ENCODE measurements at places on chromosomes 16 and 17.

GRCh38 chr16:88630433-88630832, 7.9 kb upstream of the IL17C start:
- no peak for DNase-seq

DNA sequence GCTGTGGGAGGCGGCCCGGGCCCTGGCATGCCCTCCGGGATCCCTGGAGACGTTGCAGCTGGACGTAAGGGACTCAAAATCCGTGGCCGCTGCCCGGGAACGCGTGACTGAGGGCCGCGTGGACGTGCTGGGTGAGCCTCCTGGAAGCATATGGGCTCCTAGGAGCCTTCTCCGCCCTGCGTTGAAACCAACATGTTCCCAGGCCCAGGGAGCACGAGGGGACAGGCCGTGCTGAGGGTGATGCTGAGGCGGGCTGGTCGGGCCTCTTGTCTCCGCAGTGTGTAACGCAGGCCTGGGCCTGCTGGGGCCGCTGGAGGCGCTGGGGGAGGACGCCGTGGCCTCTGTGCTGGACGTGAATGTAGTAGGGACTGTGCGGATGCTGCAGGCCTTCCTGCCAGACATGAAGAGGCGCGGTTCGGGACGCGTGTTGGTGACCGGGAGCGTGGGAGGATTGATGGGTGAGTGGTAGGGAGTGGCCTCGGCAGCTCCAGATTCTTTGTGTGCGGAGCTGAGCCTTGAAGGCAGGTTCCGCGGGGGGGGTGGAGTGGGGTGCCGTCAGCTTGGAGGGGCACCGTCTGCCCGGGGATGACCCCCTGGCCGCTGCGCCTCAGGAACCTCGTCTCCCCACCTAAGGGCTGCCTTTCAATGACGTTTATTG, 567 bp downstream of the HSD17B1 start:
- DNase-seq: no peak

- DNase-seq: no peak
Observed at GRCh38 chr16:89061590-89062380, 31.9 kb upstream of the ACSF3 start.

- DNase-seq: no peak
Observed at GRCh38 chr16:79505344-79505743, 95.2 kb downstream of the MAF start.

DNA sequence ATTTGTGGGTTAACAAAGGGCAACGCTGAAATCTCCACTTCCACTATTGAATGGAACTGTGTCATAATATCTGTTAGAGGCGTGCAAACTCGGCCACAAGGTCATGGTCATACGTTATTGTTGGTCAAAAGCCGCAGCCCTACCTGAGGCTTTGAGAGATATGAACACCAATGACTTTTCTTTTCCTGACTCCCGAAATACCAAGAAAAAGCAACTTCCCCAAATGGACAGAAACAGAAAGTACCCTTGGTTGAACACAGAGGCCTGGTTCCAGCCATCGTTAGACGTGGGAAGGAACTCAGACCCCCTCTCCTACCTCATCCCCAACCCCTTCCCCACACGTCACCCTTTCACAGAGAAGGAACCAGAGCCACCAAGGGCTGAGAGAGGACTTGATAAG, 1.4 kb upstream of the PIK3R5 start:
- DNase-seq: no peak

- DNase-seq: no peak
Observed at GRCh38 chr16:26111900-26112299, 420.1 kb downstream of the HS3ST4 start.

DNA sequence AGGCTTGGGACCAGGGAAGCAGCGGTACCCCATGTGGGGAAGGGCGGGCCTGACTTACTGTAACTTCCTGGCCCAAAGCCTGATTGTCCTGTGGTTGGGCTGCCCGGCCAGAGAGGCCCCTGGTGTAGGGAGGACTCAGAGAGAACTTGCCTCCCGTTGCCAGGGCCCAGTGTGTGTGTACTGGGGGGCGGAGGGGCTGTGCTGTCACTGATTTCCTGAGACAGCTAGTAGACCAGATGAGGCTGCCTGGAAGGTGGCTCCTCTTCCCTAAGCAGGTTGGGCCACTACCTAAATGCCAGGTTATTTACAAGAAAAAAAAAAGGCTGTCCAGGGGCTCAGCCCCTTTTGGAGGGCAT, 16.7 kb downstream of the SOCS3 start:
- peak; percentile 62 for DNase-seq

DNA sequence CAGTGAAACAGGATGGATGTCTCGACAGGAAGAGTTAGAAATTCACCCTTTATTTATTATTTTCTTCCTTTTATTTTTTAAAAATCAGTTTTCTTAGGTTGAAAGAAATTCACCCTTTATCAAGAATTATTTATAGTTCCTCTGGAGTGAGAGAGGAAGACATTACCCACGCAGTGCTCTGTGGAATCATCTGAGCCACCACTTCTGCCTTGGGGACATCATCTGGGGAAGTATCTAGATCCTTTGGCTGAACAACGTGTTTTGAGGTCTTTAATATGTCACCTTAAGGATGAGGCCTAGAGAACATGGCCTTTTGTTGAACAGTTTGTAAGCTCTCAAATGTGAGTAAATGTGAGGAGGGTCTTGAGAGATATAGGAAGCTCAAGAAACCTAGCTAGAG, 183.3 kb downstream of the UTP18 start:
- no peak for DNase-seq

GRCh38 chr17:10771148-10771547, 32.8 kb downstream of the TMEM238L start:
- DNase-seq: peak; percentile 38

DNA sequence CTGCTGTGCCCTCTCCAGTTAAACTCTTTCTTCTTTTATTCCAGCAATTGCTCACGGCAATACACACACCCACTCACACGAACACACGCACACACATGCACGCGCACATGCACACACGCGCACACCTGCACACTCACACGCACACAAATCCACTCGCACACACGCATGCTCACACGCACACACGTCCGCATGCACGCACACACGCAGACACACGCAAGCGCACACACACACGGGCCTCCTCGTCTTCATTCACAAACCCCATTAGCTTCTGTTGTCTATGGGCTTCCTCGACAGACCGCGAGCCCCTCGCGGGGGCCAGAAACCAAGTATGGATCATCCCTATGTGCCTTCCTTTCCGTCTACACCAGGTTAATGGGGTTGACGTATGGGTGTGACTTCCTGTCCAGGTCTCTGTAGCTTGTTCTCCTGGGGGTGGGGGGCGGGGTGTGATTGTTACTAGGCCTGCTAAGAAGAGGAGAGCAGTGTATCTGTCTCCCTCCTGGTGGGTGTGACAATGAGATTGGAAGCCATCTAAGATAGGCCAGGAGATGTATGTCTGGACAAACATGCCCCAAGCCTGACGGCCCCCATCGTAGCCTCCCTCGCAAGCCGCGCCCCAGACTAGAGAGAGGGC, 670 bp upstream of the CTF1 start:
- no peak for DNase-seq

DNA sequence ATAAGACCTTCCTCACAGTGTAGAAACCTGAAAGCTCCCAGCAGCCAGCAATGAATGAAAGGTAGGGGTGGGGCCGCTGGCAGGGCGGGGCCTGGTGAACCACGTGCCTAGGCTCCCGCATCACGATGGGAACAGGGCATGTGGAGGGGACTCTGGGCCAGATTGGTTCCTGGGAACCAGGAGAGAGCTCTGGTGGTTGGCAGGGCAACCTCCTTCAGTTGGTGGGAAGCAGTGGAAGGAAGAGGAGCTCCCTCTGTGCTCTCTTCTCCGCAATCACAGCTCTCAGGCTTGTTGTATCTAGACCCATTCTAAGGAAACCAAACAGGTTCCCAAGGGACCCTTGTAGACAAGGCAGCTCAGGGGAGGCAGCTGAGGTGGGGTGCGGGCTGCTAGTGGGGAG, 10.5 kb downstream of the GGA2 start:
- DNase-seq: no peak

DNA sequence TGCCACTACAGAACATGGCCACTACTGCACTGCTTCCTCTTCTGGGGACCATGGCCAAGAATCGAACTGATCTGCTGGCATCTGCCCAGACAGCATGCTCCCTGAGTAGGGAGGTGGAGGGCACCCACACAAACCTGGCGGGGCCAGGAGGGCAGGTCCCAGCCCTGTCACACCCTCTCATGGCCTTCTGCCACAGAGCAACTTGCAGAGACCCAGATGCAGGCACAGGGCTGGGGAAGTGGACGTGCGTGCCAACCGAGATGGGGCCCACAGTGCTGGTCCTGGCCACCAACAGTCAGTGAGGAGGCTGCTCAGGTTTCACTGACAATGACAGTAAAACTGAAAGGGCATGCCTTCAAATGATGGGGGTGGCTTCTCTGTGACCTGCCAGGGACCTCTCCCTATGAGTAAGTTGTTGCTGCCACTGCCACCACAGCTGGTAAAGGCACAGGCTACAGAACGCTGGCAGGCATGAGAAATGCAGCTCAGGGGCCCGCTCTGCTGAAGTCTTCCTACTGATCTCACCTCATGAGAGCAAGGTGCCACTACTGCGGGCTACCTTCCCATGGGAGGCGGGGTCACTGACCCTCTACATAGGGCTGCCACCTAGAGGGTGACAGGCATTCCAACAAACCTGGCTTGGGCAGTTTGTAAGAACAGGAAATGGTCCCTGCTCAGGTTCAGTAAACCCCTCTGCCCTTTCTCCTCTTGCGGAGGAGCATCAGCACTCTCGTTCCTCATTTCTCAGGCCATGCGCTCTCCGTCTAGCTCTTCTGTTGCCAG, 15.5 kb downstream of the HIC1 start:
- DNase-seq: no peak

DNA sequence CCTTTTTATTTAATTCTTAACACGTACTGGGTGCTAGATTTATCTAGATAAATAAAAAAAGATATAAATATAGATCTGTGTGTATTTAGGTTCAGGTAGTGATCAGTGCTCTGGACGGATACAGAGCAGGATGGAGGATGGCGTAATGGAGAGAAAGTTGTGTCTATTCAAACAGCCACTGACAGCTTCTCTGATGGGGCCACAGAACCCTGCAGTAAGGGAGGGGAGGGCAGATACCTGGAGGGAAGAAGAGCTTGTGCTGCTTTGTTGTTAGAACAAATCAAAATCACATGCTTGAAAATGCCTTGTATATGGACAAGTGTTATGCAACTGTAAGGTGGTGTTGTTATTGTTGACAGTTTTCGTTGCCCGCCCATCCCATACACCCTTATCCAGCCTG, 170.2 kb downstream of the UTP18 start:
- DNase-seq: no peak

- DNase-seq: no peak
Observed at GRCh38 chr16:50578137-50578536, 29.9 kb downstream of the NKD1 start.

DNA sequence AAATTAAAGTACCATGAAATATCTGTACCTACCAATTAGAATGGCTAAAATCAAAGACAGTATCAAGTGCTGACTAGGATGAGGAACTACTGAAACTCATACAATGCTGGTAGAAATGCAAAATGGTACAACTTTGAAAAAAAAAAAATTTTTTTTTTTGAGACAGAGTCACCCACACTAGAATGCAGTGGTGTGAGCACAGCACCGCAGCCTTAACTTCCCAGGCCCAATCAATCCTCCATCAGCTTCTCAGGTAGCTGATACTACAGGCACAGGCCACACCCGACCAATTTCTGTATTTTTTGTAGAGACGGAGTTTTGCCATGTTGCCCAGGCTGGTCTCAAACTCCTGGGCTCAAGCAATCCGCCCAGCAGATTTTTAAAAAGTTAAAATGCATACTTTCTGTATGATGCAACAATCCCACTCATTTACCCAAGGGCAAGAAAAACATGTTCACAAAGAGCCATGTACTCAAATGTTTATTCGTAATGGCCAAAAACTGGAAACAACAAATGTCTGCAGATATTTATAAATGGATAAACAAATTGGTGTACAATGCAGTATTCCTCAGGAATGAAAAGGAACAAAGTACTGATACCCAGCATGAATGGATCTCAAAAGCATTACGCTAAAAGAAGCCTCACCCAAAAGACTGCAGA, 8.7 kb downstream of the SMURF2 start:
- DNase-seq: no peak

GRCh38 chr16:63239065-63239570, 1202.9 kb upstream of the CDH8 start:
- no peak for DNase-seq

- no peak for DNase-seq
Observed at GRCh38 chr16:85652431-85653221, 36.1 kb downstream of the GINS2 start.

All from PC-9 (cell line).